ENCODE measurements at places on chromosomes 16 and 17.

DNA sequence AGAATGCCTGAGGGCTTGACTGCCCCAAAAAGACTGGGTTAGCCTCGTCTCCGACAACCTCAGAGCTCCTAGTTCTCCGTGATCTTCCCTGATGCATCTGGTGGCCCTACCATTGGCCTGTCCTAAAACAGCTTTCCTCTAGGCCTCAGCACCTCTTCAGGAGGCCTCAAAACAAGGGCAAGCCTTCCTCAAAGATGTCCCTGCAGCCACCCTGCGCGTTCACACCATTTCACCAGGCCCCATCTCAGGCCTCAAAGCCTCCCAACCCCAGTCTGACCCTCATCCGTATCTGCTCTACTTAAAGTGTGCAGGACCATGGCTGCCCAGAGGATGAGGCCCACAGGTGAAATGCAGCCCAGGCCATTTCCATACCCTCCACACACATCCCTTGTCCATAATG lies 7.4 kb downstream of the ALOXE3 start:
- no peak for DNase-seq

DNA sequence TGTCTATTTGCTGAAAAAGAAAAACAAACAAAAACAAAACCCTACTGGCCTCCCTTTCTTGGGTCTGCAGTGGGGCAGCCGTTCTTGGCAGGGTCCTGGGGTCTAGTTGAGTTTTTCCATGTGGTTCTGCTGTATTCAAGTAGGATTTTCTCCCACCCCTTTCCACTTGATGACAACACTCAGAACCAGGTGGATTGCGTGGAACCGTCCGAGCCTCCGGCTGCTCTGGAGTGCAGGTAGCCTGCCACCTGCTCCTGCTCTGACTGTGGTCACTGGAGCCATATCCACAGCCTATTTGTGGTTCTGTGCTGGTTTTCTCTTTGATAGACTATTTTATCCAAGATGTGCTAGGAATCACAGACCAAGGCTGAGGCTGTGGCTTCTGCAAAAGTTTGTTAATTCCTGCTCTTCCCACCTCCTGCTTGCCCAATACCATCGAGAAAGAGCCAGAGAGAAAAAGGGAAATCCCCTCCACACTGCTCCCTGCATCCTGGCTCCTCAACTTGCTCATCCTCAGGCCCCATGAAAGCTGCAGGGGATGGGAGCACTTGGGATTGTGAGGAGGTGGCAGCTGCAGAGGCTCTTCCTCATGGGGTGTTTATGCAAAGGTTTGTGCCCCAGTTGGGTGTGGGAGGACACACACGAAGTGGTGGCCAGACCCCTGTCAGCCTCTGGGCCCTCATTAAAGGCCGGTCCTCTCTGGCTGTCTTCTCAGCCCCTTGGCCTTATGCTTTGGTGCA lies 377.8 kb upstream of the TNRC6C start:
- DNase-seq: no peak

- no peak for DNase-seq
These were observed 1711.2 kb downstream of the TP53TG3F start for GRCh38 chr16:35170610-35171009.

DNA sequence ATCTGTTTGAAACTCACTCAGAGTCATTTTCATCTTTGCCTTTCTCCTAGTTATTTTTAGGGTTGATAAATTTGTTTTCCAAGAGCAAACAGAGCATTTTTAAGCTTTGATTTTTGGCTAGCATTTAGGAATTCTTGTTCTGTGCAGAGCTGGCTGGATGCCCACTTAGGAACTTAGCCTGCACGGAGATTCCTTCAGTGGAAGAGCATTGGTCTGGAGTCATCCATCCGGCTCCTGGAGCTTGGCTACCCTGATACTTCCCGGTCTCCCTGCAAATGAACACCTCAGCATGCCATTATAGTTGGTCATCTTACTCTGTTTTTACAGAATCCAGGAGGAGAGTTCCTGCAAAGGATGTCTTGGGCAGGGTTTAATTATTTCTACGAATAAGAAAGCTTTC lies 57.1 kb downstream of the SPECC1 start:
- DNase-seq: no peak

DNA sequence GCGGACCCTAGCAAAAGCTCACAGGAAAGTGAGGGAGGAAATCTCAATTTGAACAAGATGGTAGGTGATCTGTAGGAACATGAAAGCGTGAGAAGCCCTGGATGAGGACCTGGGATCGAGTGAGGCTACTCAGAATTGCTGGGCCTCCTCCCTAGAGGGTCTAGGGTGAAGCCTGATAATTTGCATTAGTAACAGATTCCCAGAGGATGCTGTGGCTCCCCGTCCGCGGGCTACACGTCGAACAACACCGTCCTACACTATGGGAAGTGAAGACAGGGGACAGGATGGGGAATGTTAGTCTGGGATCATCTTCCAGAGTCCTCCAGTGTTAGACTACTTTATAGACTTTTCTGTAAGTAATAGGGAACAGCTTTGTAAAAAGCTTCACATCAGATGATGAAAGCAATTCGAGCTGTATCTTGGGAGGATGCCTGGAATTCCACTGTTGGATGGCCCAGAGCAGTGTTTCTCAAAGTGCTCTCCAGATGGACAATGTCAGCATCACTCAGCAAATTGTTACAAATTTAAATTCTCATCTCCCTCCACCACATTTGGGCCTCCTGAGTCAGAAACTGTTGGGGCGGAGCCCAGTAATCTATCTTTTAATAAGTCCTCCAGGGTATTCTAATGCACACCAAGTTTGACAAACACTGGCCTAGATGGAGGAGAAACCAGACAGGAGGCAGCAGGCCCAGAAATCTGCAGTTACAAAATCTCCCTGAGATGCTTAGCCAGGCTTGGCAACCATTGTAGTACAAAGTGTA lies 6.5 kb downstream of the FNDC8 start:
- DNase-seq: no peak

GRCh38 chr17:77943971-77944370 lies 14.5 kb upstream of the TNRC6C start:
- no peak for DNase-seq

- DNase-seq: no peak
These were observed 14.1 kb downstream of the TTYH2 start for GRCh38 chr17:74227271-74228080.

DNA sequence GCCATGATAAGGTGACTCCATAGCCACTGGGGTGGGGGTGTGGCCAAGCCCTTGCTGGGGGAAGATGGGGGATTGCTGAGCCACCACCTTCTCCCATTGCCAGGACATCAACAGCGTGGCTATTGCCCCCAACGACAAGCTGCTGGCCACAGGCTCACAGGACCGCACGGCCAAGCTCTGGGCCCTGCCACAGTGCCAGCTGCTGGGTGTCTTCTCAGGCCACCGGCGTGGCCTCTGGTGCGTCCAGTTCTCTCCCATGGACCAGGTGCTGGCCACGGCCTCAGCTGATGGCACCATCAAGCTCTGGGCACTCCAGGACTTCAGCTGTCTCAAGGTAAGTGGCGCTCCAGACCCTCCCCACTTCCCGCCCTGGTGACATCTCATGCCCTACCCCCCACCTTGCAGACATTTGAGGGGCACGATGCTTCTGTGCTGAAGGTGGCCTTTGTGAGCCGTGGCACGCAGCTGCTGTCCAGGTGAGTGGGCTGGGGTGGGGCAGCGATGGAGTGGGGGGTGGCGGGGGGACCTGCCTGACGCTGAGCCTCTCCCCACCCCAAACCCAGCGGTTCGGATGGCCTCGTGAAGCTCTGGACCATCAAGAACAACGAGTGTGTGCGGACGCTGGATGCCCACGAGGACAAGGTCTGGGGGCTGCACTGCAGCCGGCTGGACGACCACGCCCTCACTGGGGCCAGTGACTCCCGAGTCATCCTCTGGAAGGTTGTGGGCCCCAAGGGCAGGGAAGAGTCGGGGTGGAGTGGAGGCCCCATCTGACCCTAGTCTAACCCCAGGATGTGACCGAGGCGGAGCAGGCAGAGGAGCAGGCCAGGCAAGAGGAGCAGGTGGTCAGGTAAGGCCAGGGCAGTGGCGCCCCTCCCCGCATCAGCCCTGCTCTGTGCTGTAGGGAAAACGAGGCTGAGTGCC lies 4.1 kb downstream of the NOXO1 start:
- DNase-seq: no peak

DNA sequence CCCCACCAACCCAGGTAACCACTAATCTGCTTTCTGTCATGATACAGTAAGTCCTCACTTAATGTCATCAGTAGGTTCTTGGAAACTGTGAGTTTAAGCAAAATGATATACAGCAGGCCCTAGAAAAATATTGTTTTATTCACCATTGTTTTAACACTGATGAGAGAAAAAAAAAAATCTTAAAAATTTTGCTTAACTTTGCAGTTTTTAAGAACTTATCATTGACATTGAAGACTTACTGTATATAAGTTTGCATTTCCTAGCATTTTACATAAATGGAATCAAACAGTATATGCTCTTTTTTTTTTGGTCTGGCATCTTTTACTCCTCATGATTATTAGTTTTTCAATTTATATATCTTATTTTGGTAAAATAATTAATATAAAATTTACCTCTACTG lies 19.5 kb upstream of the CLTC start:
- no peak for DNase-seq

- no peak for DNase-seq
These were observed 8.4 kb upstream of the HASPIN start for GRCh38 chr17:3715296-3715695.

DNA sequence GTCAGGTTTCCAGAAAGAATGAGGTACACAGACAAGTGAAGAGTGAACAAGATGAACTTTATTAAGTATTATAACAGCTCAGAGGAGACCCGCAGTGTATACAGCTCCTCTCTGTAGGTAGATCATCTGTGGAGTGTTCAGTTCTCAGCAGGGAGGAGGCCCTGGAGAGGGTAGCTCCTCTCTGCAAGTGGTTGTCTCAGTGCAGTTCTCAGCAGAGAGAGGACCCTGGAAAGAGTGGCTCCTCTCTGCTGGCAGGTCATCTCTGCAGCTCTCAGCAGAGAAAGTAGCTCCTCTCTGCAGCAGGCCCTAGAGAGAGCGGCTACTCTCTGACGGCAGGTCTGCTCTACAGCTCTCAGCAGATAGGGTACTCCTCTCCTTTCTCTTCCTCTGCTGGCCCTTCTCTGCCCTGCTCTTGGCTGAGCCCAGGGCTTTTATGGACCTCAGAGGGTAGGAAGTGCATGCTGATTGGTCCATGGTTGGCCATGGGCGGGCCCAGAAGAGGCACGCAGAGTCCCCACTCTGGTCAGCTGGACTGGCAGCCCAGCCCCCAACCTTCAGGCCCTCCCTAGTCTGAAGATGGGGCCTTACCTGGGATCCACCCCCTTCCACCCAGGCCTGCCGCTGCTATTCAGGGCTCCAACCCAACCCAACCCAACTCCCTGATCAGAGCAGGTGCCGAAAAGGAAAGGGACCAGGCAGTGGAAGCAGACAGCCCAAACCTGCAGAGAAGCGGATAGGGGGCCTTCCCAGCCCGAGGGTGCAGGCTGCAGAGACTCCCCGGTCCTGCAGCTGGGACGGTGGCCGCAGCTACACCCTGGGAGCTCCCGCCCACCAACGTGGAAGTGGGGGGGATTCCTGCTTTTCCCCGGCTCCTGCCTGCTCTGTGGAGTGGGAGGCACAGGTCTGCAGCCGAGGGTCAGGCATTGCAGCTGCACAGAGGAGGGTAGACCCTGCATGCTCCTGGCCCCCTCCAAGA lies 18.5 kb upstream of the DNAJA2 start:
- no peak for DNase-seq

- DNase-seq: no peak
These were observed 11.9 kb upstream of the DNASE1 start for GRCh38 chr16:3642397-3643094.

- no peak for DNase-seq
These were observed 2.7 kb downstream of the SHCBP1 start for GRCh38 chr16:46618516-46618915.

- DNase-seq: no peak
These were observed 208.5 kb downstream of the WWOX start for GRCh38 chr16:78307824-78308528.

GRCh38 chr17:61507383-61508066 lies 55.3 kb downstream of the TBX4 start:
- DNase-seq: no peak

GRCh38 chr16:85170590-85171003 lies 58.3 kb upstream of the CIBAR2 start:
- DNase-seq: no peak

DNA sequence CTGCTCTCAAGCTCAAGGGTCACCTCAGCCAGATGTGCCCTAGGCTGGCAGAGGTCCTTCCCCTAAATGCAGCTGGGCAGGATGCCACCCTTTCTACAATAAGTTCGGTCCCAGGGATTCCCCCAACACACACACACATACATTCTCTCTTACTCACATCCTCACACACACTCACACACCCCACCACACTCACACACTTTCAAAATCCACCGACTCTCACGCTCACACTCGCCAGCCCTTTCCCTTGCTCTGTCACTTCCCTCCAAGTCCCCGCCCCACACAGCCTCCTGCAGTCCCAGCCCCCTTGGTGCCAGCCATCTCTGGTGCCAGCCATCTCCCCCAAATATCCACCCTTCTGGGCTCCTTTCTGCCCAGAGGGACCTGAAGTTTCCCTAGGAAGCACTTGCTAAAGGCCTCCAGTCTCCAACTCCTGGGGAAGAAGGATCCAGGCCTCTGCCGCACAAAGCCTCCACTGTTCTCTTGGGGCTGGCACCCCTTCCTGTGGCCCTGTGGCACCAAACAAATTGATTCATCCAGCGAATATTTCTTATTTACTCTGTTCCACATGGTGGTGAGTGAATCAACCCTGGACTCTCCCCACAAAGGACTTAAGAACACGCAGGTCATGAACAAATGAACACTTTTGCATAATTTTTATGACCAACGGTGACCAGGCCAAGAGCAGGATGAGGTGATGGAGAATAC lies 3.8 kb upstream of the USP36 start:
- DNase-seq: peak; percentile 5

GRCh38 chr17:61583242-61583641 lies 7.8 kb downstream of the NACA2 start:
- DNase-seq: no peak

GRCh38 chr17:76500747-76501017 lies 541 bp downstream of the RHBDF2 start:
- DNase-seq: no peak

- no peak for DNase-seq
These were observed 1.5 kb upstream of the GPRC5C start for GRCh38 chr17:74430385-74430705.

DNA sequence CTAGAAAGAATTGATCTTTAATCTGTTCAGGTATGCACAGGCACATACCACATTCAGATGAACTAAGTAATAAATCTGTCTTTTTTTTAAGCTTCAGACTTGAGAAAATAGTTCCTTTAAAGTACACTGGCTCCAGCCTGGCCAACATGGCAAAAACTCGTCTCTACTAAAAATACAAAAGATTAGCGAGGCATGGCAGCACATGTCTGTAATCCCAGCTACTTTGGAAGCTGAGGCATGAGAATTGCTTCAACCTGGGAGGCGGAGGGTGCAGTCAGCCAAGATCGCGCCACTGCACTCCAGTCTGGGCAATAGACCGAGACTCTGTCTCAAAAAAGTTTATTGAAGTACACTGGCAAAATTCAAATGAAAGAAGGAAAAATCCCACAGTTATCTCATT lies 111.0 kb upstream of the NETO2 start:
- no peak for DNase-seq

- no peak for DNase-seq
These were observed 53.7 kb downstream of the ABCC6 start for GRCh38 chr16:16169615-16170014.
